ENCODE measurements at places on chromosomes 5 and 9.

DNA sequence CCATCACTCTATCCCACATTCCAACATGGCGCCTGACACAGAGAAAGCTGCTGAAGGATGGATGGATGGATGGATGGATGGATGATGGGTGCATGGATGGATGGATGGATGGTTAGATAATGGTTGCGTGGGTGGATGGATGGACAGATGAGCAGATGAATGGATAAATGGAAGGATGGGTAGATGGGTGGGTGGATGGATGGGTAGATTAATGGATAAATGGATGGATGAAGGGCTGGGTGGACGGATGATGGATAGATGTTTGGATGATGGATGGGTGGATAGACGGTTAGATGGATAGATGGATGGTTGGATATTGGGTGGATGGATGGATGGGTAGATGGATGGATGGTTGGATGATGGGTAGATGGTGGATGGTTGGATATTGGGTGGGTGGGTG lies 4.5 kb downstream of the LCN12 start:
- DNase-seq, result no peak

- DNase-seq, result peak; percentile 10
Measured at GRCh38 chr9:94805051-94805489, 78.6 kb downstream of the AOPEP start.

- no peak for DNase-seq
Measured at GRCh38 chr5:3107156-3107611, 355.7 kb upstream of the IRX2 start.

DNA sequence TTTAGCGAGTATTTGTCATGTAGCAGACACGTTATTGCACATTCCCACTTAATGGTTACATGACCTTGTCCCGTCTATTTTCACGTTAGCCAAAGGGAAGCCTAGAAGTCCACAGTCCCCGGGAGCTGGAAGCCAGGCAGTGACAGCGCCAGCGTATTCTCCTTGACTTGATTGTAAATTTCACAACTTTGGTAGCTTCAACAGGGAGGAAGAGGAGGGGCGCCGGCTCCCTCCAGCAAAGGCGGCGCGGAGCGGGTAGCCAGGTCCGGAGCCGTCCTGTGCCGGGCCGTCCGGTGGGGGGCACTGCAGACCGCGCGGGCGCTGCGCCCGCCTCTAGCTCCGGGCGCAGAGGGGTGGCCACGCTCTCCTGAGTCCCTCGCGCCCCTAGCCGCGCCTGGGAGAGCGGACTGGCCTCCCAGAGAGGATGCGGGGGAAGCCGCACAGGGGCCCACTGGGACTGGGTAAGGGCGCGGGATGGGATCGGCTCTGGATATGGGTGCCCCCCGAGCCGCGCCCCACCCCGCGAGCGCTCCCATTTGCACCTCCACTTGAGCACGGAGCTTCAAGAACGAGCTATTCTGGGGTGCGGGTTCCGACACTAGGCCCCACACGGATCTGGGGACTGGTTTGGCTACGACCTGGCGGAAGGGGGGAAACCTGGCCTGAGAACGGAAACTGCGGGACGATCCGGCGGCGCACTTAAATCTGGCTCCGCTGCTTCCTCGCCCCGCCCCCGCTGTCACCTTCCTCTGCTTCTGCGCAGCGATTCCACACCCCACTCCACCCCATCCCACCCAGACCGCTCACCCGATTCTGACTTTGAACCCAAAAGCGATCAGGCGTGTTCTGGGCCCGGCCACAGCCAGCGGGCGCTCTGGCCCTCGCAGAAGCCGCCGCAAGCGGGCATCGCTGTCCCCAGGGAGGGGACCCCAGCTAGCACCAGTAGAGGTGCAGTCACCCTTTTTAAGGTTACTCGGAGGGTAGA lies 23.8 kb downstream of the KLF4 start:
- DNase-seq, result peak; percentile 79

DNA sequence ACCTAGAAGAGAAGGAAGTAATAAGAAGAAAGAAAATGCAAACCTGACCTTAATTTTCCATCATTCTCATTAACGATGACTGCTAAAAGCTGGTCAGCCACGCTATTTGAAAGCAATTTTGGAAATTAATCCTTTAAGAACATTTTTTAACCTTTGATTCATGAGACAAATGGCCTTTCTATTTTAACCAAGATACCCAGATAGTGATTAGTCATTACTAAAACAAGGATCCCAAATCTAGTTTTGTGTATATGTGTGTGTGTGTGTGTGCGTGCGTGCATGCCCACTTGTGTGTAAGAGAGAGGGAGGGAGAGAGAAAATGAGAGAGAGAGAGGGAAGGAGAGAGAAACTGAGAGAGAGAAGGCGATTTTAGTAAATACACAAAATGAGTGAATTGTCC lies 329.5 kb downstream of the DEPDC1B start:
- DNase-seq, result no peak

- DNase-seq, result no peak
Measured at GRCh38 chr5:142325725-142326479, 1.1 kb upstream of the SPRY4 start.

- DNase-seq, result peak; percentile 60
Measured at GRCh38 chr9:99303177-99303576, 81.1 kb downstream of the SEC61B start.

GRCh38 chr5:74865804-74866595 lies at the start of gene FAM169A:
TSS of gene FAM169A (minus strand) at chr5:74866387. CDS start at chr5:74841676, 24,711 bp downstream.
- DNase-seq, result peak; percentile 65

DNA sequence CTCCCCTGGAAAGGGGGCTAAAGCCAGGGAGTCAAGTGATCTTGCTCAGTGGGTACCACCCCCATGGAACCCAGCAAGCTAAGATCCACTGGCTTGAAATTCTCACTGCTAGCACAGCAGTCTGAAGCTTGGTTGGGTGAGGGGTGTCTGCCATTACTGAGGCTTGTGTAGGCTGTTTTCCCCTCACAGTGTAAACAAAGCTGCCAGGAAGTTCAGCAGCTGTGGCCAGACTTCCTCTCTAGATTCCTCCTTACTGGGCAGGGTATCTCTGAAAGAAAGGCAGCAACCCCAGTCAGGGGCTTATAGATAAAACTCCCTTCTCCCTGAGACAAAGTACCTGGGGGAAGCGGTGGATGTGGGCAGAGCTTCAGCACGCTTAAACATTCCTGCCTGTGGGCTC lies 17.1 kb upstream of the EPB41L4A start:
- no peak for DNase-seq

DNA sequence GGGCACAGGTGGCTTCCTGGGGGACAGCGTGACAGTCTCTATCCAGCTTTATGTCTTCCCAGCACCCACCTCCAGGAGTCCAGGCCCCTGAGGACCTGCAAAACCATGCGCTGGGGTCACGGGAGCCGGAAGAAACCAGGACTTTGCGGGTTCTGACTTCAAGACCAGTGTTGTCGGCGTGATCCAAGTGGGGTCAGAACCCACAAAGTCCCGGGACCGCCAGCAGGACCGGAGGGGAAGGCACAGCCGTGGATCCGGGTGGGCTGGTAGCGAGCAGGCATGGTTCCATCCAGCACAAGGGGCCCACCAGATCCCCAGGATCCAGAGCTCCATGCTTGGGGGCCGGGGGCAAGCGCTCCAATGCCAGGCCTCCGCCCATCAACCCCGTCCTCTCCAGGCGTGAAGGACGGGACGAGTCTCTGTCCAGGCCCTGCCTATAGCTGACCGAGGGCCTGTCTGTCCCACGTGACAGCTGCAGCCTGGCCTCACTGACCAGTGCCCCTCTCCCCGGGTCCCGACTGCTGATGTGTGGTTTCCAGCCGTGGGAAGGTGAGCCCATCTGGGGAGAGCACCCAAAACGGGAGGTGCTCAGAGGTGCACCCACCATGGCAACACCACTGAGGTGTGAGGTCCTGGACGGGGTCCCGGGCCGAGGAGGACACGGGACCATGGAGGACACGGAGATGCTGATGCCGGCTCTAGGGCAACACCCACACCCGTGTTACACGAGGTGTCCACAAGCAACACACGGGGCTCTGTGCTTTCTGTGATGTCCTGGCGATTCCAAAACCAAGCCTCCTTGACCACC lies 48.9 kb downstream of the SLC12A7 start:
- DNase-seq, result no peak

DNA sequence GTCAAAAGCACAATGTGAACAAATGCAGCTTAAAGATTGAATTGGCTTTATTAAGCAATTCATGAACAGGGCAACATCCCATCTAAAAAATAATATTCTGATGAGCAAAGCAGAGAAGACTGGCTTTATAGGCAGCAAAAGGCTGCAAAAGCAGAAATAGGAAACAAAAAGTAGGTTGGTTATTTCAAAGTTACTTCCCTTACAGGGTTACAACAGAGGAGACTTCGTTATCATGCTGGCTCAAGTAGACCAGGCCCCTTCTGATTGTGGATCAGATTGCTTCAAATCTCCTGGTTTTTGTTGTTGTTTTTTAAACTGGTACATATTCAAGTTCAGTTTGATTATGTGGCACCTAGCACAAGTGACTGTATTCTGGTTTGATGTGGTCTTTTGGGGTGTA lies 73.1 kb downstream of the MAN2A1 start:
- DNase-seq, result peak; percentile 33

GRCh38 chr5:148168246-148168645 lies at the start of gene SPINK14:
TSS of gene SPINK14 (plus strand) at chr5:148168546. CDS start at chr5:148169733, 1,187 bp downstream.
- DNase-seq, result no peak

GRCh38 chr5:152736906-152737305 lies 331.8 kb upstream of the NMUR2 start:
- DNase-seq, result no peak

- no peak for DNase-seq
Measured at GRCh38 chr5:125461641-125462072, 715.2 kb upstream of the ZNF608 start.

- no peak for DNase-seq
Measured at GRCh38 chr5:11497651-11498050, 406.6 kb downstream of the CTNND2 start.

- no peak for DNase-seq
Measured at GRCh38 chr9:31908891-31909480, 475.5 kb upstream of the ACO1 start.

GRCh38 chr9:125638239-125639045 lies 68.6 kb downstream of the MAPKAP1 start:
- DNase-seq, result no peak

GRCh38 chr5:143101725-143102386 lies 301.6 kb downstream of the NR3C1 start:
- DNase-seq, result no peak

- DNase-seq, result no peak
Measured at GRCh38 chr9:92715488-92716231, 45.7 kb upstream of the IPPK start.

DNA sequence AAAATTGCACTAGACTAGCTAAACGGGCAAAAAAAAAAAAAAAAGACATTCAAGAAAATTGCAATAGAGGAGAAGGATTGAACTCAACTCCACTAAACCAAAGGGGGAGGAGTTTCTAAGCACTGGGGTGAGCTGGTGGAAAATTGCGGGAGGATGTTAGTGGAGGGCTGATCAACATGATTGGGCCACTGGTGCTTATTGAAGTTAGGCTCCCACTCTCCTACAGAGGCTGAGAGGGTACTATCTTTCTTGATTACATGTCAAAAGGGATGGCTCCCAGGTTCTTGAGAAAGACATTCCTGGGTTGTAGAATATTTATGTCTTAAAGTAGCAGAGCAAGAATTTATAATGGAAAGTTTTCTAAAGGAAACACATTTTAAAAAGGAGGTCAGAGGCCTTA lies 38.0 kb downstream of the CAMK4 start:
- DNase-seq, result no peak

GRCh38 chr9:129722913-129723312 lies 29.9 kb downstream of the PTGES start:
- DNase-seq, result no peak

DNA sequence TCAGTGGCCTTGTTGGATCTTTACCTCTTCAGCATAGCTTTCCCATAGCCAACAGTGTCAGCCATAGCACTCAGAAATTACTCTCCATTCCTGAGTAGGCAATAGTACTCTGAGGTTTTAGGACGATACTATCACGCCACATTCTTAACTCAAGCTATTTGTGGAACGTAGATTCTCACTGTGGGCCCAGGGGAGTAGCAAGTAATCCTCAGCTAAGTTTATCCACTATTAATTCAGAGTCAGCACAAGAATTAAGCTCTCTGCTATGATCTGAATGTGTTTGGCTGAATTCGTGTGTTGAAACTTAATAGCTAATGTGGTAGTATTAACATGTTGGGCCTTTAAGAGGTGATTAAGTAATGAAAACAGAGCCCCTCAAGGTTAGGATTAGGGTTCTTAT lies 858.8 kb upstream of the NUDT12 start:
- no peak for DNase-seq

GRCh38 chr5:40503439-40503838 lies 176.3 kb upstream of the PTGER4 start:
- DNase-seq, result peak; percentile 84

- DNase-seq, result peak; percentile 91
Measured at GRCh38 chr5:148746826-148747535, 79.4 kb upstream of the ADRB2 start.

GRCh38 chr9:75938946-75939345 lies 48.5 kb downstream of the PCSK5 start:
- no peak for DNase-seq

- DNase-seq, result no peak
Measured at GRCh38 chr9:107870927-107871680, 381.5 kb upstream of the KLF4 start.

DNA sequence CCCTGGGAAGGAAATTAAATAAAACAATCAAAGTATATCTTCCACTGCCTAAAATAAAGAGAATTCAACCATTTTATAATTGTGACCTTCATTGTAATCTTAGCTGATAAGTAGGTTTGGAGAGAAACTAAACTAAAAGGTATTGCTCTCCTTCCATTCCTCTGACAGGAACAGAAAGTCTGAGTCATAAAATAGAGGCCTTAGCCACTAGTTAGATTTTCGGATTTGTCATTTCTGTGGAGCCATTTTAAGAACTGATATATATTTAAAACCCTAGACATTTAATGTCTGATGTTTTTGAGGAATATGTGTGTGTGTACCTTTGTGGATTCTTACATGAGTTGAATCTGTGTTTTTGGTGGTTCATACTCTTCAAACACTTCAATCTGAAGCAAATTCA lies 11.8 kb upstream of the TMC1 start:
- peak; percentile 22 for DNase-seq

- DNase-seq, result peak; percentile 11
Measured at GRCh38 chr5:147454996-147455677, 54.7 kb downstream of the DPYSL3 start.

- peak; percentile 90 for DNase-seq
Measured at GRCh38 chr9:129175825-129176633, 2.0 kb downstream of the IER5L start.

GRCh38 chr9:37549527-37549926 lies 26.7 kb downstream of the FBXO10 start:
- DNase-seq, result no peak

All from suppressor macrophage treated with lipopolysaccharide for 1 hour (primary cell).